ENCODE measurements at places on chromosomes 5 and 9.
A peak's percentile ranks its signal among the peaks of the same experiment; 100 is the strongest.

DNA sequence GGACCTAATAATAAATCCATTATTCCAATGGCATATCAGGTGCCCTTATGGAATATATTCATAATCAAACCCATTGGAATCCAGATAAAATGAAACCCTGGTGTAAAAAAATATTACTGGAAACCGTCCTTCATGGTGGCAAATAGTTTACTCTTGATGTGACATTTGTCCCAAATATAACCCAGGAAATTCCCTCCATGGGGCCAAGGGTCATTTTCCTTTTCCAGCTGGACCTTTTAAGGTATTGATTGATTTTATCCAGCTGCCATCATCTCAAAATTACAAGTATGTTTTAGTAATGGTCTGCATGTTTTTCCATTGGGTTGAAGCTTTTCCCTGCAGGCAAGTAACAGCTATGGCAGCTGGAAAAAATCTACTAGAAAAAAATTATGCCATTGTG lies 8.4 kb upstream of the UGT3A1 start:
- DNase-seq = no peak

DNA sequence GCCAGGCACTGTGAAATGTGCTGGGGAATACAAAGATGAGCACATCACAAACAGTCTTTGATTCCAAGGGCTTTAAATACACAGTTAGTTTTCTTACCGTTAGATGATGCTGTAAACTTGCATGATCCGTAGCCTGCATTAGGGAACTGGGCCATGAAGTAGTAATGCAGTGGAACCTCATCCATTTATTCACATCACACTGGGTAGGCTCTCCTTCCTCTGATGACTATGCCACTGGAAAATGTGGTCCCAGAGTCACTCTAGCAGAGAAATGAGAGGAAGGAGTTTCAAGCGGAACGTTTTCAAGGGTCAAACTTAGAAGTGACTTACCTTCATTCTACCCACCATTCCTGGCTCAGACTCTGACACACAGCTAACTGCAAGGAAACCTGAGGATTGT lies 26.4 kb downstream of the ZFAND5 start:
- no peak for DNase-seq

DNA sequence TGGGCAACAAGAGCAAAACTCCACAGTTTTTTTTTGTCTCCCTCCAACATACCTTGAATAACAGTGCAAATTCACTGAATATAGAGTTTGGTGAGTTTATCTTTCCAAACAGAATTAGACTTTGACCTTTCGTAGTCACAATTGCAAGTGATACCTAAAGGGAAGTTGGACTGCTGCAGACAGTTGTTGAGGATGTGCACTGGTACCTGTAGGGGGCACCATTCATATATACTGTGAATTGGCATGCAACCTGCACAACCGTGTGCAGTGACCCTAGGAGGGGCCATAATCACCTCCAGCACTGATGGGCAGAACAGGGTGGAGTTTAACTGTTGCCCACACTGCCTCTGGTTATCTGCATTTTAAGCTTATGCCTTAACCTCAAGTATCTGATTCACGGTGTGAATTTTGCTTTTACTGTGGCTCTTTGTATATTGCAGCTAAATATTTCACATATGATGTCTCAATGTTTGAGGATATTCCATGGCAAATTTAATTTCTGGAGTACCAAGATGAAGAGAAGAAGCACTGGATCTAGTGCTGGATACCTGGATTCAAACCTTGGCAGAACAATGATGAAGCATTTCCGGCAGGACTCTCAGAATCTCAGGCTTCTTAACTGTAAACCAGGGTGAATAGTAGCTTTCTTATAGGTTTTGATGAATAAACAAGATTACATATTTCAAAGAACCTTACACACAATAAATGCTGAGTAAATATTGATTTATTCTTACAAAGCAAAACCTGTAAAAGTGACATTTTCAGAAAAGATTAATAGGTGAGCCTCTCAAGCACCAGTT lies 144.3 kb downstream of the ACTBL2 start:
- DNase-seq = no peak

DNA sequence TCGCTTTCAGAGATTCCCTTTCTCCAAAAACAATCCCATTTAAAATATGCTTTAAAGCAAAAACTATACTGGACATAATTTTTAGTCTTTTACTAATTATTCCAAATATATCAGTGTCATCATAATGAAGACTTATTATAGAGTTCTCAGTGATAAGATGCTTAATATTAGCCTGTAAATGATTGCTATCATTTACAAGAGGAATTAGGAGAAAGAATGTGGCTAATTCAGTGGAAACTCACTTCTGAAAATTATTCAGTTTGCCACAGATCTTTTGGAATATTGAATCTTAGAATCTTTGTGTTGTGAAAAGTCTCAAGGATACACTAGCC lies 24.7 kb upstream of the GLRX start:
- DNase-seq = no peak

DNA sequence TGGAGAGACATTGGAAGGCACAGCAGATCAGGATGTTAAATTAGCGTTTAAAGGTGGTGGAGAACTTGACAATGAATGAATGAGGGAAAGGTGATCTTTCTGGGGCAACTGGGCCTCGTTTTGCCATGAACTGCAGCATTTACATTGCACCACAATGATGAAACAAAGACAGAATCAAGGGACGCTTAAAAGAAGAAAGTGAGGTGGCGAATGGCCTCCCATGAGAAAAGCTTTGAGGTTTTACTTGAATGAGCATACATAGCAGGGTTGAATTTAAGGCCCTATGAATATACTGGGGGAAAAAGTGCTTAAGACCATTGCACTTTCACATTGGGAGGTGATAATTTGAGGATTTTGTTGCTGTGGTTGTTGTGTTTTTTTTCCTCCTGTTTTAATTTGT lies 476.4 kb downstream of the ISL1 start:
- DNase-seq = no peak

DNA sequence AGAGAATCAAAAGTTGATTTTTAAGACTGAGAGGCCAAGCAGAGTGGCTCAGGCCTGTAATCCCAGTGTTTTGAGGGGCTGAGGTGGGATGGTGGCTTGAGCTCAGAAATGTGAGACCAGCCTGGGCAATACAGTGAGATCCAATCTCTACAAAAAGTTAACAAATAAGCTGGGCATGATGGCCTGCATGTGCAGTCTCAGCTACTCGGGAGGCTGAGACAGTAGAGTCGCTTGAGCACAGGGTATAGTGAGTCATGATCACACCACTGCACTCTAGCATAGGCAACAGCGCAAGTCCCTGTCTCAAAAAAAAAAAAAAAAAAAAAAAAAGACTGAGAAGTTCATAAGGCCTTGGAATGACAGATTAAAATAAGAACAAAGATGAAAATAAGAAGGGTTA lies 177.2 kb downstream of the TMEM232 start:
- no peak for DNase-seq

- no peak for DNase-seq
Measured at GRCh38 chr9:89668866-89669246, 64.0 kb downstream of the GADD45G start.

GRCh38 chr9:34638138-34638445 lies 505 bp upstream of the SIGMAR1 start:
- no peak for DNase-seq

DNA sequence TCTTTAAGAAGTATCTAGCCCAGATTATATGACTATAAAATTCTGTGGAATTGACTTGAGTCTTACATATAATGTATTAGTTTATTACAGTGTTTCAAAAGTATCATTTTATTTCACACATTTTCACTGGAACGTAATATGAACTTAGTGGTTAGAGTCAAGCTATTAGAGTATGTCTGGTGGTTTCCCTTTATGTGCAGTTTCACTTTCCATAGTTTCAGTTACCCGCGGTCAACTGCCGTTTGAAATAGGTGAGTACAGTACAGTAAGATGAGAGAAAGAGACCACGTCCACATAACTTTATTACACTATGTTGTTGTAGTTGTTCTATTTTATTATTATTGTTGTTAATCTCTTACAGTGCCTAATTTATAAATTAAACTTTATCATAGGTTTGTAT lies 50.5 kb downstream of the COMMD10 start:
- DNase-seq = no peak

GRCh38 chr5:3025392-3025791 lies 273.9 kb upstream of the IRX2 start:
- DNase-seq = no peak

DNA sequence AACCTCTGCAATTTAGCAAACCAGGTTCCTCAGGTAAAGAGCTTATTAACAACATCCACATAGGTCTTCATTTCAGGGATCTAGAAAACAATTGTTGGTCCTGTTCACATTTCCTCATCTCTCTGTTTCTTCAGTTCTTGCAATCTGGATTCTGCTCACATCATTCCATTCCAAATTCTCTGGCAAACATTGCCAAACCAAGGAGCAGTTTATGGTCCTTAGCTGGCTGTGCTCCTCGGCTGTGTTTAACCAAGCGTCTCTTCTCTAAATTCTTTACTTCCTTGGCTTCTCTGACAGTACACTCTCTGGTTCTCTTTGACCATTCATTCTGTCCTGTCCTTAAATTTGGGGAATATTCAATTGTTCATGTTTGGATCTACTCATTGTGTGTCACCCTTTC lies 65.8 kb upstream of the RANBP3L start:
- DNase-seq = peak; percentile 52

DNA sequence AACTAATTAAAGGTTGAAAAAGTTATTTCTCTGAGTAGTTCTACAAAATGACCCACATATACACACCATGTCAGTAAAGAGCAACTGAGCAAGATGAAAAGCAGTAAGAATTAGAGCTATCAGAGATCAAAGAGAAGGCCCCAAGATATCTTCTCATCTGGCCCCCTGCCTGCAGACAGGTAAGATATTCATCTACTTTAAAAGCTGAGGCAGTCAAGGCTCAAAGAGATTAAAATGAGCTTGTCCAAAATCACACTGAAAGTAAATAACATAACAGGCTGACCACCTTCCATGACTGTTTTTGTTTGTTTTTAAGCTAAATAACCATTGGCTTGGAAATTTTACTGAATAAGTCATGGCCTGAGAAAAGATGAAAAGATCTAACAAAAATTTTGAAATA lies 266.2 kb downstream of the FBXL17 start:
- no peak for DNase-seq

- no peak for DNase-seq
Measured at GRCh38 chr9:130023144-130023787, 19.7 kb downstream of the FNBP1 start.

- no peak for DNase-seq
Measured at GRCh38 chr9:133268335-133269056, 6.5 kb downstream of the ABO start.

DNA sequence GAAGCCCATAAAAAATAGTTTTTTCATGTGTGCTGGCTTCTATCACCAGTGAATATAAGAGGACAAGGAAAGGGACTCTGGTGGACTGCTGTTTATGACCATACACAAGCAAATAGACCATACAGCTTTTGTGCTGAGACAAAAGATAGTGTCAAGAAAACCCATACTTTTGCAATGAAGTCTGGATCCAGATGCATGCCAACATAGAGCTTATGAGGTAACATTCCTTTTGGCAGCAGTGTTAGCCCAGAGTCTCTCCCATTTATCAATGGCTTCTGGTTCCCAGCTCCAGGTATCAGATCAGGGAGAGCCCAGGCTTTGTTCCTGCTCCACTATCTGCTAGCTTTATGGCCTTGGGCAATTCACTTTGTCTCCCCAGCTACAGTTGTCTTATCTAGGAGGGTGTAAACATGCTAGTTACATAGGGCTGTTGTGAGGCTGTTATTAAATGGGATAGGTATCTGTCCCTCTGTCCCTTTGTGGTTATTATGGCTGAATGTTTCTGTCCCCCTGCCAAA lies 55.6 kb downstream of the CCDC192 start:
- no peak for DNase-seq

- peak; percentile 43 for DNase-seq
Measured at GRCh38 chr9:92954049-92954861, 6.9 kb downstream of the FGD3 start.

- peak; percentile 47 for DNase-seq
Measured at GRCh38 chr9:1837453-1838084, 177.6 kb upstream of the SMARCA2 start.

- no peak for DNase-seq
Measured at GRCh38 chr5:139413153-139413552, 9.3 kb upstream of the SPATA24 start.

Measured in fibroblast of skin of scalp (primary cell).